ENCODE measurements at places on chromosomes 13 and 19.

DNA sequence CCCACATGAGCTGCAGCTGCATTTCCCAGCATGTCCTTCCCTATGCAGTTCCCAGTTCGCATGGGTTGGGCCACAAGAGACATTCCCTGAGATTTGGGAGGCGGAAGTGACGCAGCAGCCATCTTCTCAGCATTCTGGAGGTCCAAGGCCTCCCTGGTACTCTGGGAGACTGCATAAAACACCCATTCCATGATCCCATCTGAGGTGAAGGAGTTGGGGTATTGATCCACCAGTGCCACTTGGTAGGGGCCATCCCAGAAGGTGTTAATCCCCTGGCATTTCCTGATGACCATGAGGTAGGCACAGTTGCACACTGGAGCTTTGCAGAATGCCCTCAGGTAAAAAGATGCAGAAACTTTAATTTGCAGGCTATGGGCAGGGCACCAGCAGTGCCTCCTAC, 25.4 kb downstream of the POP4 start:
- no peak for DNase-seq

DNA sequence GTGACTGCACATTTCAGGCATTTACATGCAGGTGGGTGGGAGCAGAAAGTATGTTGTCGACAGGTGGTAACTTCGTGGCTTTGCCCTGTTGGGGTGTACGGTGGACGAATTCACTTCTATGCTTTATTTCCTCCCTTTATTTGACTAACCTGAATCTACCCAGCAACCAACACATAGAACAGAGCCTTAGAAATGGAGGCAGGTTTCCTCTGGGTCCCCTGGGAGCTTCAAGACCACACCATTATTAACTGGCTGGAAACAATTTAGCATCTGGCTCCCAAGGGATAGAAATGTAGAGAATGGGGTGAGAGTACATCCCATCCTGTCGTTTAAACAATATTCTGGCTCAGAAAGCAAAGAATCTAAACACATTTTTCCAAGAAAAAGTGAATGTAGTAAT, 244.4 kb downstream of the DLEU7 start:
- DNase-seq: no peak

DNA sequence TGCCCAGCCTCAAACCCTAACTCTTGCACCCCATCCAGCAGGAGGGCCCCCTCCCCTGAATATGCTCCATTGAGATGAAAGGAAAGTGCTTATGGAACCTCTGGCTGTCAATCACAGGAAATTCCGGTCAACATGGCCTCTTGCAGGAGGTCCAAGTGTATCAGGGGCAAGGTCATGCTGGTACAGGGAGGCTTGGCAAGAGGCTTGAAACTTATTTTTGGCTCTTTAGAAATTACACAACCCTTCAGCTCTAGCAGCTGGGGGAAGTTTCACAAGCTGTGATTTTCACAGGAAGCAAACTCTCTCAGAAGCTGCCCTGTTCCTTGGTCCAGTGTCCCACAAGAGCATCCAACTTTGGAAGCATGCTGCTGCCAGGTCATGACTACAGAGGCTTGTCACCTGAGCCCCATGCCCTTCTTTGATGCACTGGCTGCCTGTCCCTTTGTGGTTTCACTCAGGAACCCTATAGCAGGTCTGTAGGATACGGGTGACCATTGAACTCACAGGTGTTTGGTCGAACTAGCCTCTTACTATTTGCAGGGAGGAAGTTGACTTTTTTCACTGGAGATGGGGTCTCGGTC, 8.4 kb downstream of the ASF1B start:
- DNase-seq: no peak

DNA sequence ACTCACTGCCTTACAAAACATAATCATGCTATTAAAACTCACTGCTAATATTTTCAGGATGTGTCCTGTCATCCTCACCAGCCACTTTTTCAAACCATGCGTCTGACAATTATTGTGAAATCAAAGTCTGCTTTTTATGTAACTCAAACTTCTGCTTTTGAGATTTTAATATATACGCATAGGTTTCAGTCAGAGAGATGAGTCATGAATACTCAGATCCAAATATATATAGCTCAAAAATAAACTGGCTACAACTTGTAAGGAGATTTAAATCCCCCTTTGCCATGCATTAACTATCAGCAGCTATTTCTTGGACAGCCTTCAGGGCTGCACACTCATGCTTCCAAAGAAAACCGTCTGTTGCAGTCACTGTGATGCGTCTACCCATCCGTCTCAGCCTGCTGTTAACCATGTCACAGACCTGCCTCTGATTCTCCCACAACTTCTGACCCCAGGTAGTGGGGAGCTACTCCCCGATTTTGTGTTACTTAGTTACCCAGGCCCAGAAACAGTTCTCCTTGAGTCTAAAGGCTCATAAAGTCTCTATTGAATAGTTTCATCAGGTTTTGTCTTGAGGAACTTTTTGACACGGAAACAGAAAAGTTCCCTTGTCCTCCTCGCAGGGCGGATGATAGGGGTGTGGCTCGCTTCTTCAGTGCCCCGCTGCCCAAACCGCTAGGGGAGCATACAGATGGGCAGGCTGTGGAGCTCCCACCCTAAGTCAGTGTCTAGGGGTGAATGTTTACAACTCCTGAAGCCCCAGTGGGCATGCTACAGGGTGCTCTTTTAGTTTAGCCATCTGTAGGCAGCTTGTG, 33.8 kb upstream of the SGCG start:
- DNase-seq: no peak

GRCh38 chr13:77353995-77354394, 27.1 kb upstream of the MYCBP2 start:
- DNase-seq: no peak

- DNase-seq: no peak
Observed at GRCh38 chr19:13275016-13275722, 125.0 kb downstream of the IER2 start.

DNA sequence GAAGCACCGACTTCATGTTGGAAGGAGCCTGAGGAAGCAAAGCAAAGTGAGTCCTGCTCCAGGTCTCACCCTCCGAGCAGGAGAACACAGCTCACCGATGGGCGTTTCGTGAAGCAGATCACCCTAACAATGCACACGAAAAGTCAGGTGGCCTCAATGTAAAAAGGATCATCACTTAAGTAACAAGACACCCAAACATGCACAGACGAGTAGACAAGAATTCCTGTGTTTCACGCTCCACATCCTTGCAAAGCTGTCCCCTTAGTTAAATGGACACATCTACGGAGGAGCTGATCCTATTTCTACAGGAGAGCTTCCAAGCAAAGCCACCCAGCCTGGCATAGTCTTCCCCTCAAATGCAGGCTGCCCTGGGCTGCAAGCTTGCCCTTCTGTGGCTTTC, 66.2 kb downstream of the SLC15A1 start:
- no peak for DNase-seq

DNA sequence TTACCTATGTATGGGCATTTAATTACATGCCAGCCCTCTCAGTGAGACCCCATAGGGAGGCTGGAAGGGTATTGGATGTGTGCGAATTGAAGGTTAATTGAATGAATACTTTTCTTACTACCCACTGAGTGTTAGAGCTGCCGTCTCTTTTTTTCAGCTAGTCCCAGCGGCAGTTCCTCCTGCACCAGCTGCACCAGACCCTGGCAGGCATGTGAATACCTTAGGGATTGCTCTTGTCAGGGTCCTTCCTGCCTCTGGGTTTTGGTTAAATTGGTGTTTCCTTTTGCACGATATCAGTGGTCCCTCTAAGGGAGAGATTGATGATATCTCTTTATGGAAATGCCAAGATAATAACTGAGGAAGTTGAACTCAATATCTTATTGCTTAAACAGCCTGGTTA, 9.8 kb upstream of the CXCL17 start:
- no peak for DNase-seq

- DNase-seq: peak; percentile 57
Observed at GRCh38 chr13:94550062-94550738, 45.8 kb downstream of the TGDS start.

DNA sequence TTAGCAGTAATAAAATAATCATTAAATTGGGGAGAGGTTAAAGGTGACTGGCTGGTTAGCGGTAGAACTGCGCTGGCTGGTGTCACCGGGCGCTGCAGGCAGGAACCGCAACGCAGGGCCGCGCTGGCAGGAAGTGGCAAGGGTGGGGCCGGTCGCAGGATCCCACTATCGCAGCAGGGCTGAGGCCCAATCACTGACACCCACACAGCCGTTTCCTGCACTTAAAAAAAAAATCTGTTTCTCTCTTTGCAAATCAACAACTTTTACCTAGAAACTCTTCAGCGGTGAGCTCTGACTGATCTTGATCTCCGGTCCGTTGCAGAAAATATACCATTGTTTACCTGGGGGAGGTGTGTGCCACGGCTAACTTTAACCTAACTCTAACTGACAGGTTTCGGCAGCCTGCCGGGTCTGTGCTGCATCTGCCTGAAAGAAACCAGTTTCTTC, 46.9 kb downstream of the KLF2 start:
- no peak for DNase-seq

- no peak for DNase-seq
Observed at GRCh38 chr13:42017264-42017663, 31.2 kb upstream of the DGKH start.

- no peak for DNase-seq
Observed at GRCh38 chr13:52344108-52344507, 61.9 kb downstream of the THSD1 start.

- peak; percentile 66 for DNase-seq
Observed at GRCh38 chr19:16001481-16002312, 52.9 kb downstream of the OR10H4 start.

DNA sequence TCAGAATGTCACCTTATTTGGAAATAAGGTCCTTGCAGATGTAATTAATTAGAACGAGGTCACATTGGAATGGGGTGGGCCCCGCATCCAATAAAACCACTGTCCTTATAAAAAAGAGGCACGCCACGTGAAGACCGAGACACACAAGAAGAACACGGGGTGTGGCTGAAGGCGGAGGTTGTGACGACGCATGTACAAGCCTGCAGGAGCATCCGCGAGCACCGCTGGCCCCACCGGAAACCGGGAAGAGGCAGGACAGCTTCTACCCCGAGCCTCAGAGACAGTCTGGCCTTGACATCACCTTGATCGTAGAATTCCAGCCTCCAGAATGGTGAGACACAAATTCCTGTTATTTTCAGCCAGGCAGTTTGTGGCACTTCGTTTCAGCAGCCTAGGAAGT, 177.9 kb downstream of the COL4A1 start:
- no peak for DNase-seq

DNA sequence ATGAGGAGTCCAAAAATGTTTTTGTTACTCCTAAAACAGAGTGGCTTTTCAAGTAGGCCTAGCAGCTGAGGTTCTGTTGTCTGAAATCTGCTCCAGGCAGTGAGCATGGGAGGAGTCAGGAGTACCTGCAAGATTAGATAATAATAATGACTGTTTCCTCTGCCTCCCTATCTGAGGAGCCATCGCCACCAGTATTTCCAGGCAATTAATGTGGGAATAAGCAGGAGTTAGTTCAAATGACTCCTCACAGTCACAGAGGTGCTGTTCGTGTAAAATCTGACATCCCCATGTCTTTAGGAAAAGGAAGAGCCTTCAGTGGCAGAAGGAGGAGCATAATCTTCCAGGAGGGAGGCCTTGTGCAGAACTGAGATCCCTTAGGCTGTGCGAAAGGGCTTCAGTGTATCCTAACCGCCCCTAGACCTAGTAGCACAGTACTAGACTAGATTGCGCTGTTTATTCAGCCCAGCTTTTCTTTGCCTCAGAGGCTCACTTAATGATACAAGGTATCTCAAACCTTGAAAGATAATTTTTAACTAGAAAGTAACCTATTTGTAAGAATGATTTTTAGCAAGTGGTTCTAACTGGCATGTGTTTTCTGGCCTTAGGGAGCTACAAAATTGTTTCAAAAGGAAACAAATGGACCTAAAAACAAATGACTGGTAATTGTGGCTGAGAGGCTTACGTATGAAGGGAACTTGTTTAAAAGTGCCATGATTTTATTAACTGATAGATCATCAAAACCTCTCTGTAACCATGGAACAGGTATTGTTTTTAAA, 49.0 kb downstream of the FREM2 start:
- DNase-seq: no peak

DNA sequence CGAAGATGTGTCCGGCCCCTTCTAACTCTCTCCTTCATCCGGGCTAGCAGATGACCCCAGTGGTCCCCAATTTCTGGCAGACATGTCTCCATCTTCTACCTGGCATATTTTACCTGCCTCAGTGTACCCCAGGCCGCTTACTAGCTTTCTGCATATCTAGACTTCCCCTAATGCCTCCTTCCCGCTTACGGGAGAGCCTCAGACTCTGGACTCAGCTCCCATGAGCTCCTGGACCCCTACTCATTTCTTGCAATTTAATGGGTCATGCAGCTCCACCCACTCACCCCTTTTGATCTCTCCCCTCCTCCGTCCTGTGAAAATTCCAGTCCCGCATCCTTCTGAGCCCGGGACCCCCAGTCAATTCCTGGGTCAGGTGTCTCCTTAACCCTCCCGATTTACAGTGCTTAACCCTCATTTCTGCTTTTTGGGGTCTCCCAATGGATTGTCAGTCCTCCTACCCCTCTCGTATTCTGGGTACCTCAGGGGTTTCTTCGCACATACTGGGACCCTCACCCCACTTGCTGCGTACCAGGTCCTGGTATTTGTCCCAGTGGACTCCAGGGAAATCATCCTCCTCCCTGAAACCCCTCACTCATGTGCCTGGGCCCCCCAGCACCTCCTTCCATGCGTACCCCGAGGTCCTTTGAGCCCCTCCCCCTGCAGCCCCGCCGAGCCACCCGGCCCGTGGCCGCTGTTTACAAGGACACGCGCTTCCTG, 500 bp upstream of the JUNB start:
- DNase-seq: peak; percentile 25

DNA sequence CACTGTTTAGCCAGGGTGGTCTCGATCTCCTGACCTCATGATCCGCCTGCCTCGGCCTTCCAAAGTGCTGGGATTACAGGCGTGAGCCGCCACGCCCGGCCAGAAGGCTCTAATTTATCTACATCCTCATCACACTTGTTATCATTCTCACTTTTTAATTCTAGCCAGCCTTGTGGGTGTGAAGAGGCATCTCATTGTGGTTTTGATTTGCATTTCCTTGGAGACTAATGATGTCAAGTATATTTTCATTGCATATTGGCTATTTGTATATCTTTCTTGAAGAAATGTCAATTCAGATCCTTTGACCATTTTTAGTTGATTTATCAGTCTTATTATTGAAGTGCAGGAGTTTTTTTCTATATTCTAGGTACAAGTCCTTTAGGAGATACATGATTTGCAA, 27.7 kb upstream of the HIF3A start:
- no peak for DNase-seq

- peak; percentile 31 for DNase-seq
Observed at GRCh38 chr13:39567569-39567968, 35.4 kb downstream of the LHFPL6 start.

GRCh38 chr19:28018499-28018898, 1194.5 kb downstream of the UQCRFS1 start:
- no peak for DNase-seq

DNA sequence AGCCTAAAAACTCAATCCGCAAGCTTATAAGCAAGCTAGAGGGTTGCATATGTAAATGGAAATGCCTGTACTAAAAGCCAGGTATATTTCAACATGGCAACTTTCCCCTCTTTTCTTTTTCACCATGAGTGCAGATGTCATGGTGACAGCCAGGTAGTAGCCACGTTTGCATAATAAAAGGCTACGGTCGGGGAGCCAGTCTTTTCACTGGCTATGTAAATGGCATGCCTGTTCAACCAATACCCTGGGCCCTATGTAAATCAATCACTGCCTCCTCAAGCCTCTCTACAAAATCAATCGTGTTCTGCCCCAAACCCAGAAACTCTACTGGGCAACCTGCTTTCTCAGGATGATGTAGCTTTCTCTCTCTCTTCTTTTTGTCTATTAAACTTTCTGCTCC, 87.4 kb downstream of the ZNF100 start:
- DNase-seq: no peak

GRCh38 chr13:52359534-52359933, 46.4 kb downstream of the THSD1 start:
- DNase-seq: no peak
